HFF-Myc (cell line): ENCODE measurements at places on chromosomes 3 and 15.
A peak's percentile ranks its signal among the peaks of the same experiment; 100 is the strongest.

DNA sequence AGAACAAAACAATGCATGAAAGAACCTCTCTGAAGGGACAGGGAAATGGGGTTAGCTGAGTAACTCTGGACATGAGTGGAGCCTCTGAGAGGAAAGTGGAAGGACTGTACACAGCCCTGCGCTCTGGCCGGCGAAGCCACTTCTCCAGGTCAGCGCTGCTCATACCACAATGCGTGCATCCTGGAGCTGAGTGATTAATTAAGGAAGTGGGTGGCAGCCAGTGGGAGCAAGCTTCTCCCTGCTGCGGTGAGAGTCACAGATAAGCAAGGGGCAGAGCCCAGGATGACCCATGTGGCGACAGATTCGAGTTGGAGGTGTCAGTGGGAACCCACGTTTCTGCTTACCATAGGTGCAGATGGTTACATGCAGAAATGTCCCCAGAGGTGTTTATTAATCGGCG lies 48.0 kb downstream of the KLF15 start:
- DNase-seq: no peak

- DNase-seq: no peak
Observed at GRCh38 chr15:62878070-62878469, 164.5 kb upstream of the TPM1 start.

GRCh38 chr3:126466886-126467610 lies 8.6 kb downstream of the ZXDC start:
- no peak for DNase-seq

- DNase-seq: no peak
Observed at GRCh38 chr3:10280571-10280970, 12.2 kb downstream of the GHRL start.

- no peak for DNase-seq
Observed at GRCh38 chr3:69993757-69994156, 5.8 kb upstream of the SAMMSON start.

DNA sequence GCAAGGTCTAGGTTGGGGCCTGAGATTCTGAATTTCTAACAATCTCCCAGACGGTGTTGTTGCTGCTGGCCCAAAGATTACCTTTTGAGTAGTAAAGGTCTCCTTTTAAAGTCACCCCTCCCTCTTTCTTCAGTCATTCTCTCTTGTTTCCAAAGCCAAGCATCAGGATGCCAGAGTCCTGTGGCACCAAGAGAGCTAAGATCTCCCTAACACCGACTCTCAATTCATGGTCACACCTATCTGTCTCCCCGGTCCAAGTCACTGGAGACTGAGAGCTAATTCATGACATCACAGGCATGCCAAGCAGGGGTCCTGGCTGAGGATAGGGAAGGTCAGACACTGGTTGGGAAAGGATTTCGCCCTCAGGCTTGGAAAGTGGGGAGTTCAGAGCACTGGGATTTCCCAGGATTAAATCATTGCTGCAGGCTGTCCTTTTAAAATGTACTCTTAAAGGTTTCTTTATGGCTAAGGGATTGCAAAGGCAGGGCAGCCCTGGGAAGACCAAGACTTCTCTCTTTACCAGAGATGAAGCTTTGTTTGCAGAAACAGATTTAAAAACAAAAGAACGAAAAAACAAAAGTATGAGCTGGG lies 7.3 kb downstream of the SHOX2 start:
- DNase-seq: no peak

- peak; percentile 50 for DNase-seq
Observed at GRCh38 chr3:32296251-32297204, 58.0 kb downstream of the CMTM8 start.

- no peak for DNase-seq
Observed at GRCh38 chr3:114331007-114331406, 37.2 kb downstream of the TIGIT start.

GRCh38 chr3:188508454-188508853 lies 354.5 kb downstream of the LPP start:
- DNase-seq: no peak

DNA sequence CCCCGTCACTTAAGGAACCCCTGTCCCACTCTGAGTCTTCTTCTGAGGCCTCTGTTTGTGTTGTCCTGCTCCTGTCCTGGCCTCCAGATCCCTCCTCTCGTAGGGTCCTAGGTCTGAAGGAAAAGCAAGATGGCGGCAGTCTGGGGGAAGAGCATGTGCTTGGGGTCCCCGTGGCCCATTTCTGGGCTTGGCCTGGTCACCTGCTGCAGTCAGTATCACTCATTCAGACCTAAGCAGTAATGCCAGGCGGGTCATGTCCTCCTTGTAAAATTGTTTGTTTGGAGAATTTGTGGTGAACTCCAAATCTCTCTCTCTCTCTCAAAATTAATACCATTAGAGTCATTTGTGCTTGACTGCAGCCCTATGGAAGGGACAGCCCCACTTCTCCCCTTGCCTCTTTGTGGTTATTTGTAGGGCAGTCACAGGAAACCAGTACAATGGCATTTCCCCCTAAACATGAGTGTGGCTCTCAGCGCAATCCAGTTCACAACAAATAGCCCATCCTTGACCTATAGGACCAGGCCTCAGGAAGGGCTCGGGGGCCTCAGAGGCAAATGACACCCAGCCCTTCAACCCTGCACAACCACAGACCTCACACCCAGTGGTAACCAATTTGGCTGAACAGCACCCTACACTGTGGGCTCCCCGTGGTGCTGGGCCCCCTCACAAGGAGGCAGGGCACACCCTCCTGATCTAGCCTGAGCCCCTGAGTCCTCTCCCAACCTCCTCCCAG lies 173.5 kb downstream of the OR4M2 start:
- DNase-seq: no peak

DNA sequence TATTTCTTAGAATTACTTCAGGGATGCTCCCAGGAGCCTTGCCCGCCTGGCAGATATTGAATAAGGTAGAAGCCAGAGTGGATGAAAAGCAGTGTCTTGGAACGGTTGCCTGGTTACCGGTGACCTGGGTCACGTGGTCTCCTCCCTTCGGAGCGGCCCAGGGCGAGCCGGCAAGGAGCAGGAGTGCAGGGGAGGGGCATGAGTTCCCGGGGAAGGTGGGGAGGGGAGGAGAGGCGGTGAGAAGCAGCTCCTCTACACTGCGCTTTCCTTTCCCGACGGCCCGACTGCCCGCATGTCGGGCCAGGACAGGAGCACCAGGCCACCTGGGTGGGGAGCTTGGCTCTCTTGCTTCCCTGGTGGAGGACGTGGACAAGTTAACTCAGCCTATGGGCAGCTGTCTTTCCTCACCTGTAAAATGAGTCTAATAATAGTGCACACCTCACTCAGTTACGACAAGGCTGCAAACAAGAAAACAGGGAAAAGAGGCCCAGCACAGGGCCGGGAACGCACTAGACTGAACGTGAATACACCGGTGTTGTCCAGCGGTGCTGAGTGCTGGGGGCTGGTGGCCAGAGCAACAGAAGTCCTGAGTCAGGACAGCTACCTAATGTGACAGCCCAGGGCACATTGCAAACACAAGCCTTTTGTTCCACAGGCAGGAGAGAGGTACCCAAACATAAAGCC lies 198.3 kb downstream of the ADAMTS9 start:
- DNase-seq: no peak

- DNase-seq: no peak
Observed at GRCh38 chr15:24856397-24857390, 98.1 kb upstream of the SNRPN start.

GRCh38 chr3:127137757-127138536 lies 55.0 kb upstream of the PRR23E start:
- DNase-seq: no peak

- DNase-seq: peak; percentile 20
Observed at GRCh38 chr3:61564395-61565059, 3.2 kb downstream of the PTPRG start.

DNA sequence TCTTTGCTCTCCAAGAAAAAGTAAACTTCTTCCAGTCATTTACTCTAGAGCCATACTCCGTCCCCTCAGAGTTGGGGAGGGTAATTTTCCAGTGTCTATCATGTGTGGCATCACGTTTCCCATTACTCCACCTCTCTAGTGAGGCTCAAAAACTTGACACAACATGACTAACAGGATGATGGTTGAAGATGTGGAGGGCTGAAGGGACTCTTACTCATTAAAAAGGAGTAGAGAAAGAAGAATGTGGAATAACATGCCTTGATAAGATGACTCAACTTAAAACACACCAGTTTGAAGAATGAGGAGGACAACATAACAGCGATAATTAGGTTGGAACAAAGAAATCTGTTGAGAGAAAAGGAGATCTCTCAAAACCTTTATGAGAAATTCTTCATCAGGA lies 894.3 kb downstream of the OTOL1 start:
- peak; percentile 40 for DNase-seq

GRCh38 chr3:143170676-143171075 lies 51.1 kb downstream of the CHST2 start:
- no peak for DNase-seq

DNA sequence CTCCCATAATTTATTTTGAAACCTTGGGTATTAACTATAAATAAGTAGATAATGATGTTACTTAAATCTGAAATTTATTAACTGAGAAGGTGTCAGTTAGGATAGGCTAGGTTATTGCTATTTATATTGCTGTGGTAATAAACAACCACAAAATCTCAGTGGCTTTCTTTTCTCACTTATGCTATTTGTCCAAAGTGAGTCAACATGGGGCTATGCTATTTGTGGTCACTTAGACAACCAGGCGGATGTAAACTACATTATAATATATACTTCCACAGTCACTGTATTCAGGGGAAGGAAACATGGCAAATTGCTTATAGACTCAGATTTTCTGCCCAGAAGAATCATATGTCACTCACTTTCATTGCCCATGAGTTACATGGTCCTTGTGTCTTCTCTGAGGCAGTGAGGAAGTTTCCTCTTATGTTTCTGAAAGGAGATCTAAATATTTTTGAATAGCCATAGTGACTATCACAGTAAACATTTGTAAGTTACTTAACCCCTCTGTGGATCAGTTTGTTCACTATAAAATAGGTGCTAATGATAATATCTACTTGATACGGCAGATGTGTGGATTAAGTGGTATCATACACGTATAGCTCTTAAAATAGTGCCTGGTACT lies 19.8 kb downstream of the HMG20A start:
- DNase-seq: peak; percentile 52

- DNase-seq: peak; percentile 82
Observed at GRCh38 chr15:57227899-57228298, 148.4 kb upstream of the CGNL1 start.

GRCh38 chr15:75161106-75161916 lies 40.4 kb upstream of the C15orf39 start:
- DNase-seq: no peak

- no peak for DNase-seq
Observed at GRCh38 chr3:178483704-178484103, 52.5 kb upstream of the KCNMB2 start.

DNA sequence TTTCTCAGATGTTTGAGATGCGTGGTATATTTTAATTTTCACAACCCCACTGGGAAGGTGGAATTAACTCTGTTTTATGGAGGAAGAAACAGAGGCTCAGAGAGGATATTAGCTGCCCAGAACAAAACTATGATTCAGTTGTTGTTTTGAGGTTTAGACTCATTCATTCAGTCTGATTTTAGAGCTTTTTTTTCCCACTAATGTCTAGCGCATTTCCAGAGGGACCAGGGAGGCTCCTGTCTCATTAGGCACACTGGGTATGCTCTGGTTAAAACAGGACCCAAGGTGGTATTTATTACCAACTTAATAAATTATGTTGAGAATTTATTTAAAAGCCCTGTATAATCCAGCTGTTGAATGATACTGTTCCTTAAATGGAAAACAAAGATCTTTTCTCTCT lies 272.0 kb upstream of the RGMA start:
- DNase-seq: no peak

GRCh38 chr15:34514251-34514670 lies 69.2 kb downstream of the GOLGA8B start:
- no peak for DNase-seq

GRCh38 chr3:184907681-184908649 lies 96.0 kb downstream of the VPS8 start:
- DNase-seq: no peak

DNA sequence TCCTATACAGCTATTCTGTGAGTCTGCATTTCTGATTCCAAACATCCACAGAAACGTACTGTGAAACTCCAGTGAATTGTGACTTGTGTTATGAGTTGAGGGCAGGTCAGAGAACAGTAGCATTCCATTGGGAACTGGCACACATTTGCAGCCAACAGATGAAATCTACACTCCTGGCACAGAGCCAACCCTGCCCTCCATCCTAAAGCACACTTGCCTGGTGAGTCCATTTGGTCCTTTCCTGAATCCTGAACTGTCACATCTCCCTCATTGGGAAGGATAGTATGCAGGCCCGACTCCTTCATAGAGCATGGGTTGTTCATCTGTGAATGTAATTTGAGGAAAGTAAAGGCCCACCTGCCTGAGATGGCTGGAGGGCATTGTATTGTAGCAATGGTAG lies 314.3 kb upstream of the RASGRP1 start:
- no peak for DNase-seq

- no peak for DNase-seq
Observed at GRCh38 chr15:62421289-62421688, 256.2 kb upstream of the C2CD4B start.

GRCh38 chr15:32979710-32980109 lies 214.8 kb downstream of the FMN1 start:
- peak; percentile 38 for DNase-seq

- no peak for DNase-seq
Observed at GRCh38 chr3:45227071-45227820, 1.2 kb upstream of the TMEM158 start.

GRCh38 chr3:10371167-10371566 lies 50.3 kb upstream of the SEC13 start:
- DNase-seq: no peak

- no peak for DNase-seq
Observed at GRCh38 chr3:45109771-45110508, 36.2 kb downstream of the CDCP1 start.
